ENCODE measurements at places on chromosomes 1 and 21.

DNA sequence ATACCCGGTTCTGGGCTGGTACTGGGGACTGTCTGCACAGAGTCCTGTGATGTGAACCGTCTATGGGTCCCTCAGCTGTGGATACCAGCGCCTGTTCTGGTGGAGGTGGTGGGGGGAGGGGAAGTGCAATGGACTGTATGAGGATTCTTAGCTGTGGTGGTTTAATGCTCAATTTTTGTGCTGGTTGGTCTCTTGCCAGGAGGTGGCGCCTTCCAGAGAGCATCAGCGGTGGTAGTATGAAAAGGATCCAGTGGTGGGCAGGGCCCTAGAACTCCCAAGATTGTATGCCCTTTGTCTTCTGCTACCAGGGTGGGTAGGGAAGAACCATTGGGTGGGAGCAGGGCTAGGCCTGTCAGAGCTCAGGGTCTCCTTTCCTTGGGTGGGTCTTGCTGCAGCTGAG, 89.4 kb upstream of the B3GALT2 start:
- no peak overlapping the region for H3K4me3 ChIP-seq
- peaks cover 11% of the 10 kb centered on the region for H3K4me1 ChIP-seq
- peaks cover 44% of the 10 kb centered on the region for H3K36me3 ChIP-seq
- no peak overlapping the region for H3K27ac ChIP-seq

- peak; percentile 75 for DNase-seq
- peak overlapping the region; percentile 78 for H3K4me3 ChIP-seq
- H3K27ac ChIP-seq = no peak overlapping the region
- no peaks in the 10 kb centered on the region for H3K36me3 ChIP-seq
- peaks cover 9% of the 10 kb centered on the region for H3K4me1 ChIP-seq
Measured at GRCh38 chr1:227788271-227789083, 27.0 kb upstream of the PRSS38 start.

DNA sequence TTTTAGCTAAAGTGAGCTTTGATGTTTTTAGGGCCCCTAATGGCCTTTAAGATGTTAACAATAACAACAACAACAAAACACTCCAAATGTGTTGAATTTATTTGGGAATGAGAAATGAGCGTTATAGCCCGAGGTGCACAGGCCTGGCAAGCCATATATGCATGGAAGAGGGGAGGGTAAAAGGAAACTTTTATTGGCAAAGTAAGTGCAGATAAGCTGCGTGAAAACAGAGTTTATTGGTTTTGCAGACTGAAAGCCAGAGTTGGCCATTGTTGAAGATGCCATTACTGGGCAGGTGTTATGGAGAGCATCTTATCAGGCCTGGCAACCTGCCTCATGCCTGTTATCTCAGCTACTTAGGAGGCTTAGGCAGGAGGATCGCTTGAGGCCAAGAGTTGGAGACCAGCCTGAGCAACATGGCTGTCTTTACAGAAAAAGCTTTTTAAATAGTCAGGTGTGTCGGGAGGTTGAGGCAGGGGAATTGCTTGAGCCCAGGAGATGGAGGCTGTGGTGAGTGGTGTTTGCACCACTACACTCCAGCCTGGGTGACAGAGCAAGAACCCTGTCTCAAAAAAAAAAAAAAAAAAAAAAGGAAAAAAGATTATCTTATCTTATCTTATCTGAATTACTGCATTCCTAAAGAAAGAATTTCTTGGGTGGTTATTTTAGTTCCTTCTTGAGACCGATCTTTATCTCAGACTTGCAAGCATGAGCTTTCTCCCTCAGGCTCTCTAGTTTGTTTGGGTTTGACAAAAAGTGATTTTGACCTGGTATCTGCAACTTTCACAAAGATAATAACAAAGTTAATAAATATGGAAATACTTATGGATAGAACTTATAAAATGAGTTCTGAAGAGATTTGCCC, 1.7 kb downstream of the PATJ start:
- peaks cover 13% of the 10 kb centered on the region for H3K4me1 ChIP-seq
- no peak overlapping the region for H3K27ac ChIP-seq
- no peaks in the 10 kb centered on the region for H3K27me3 ChIP-seq

DNA sequence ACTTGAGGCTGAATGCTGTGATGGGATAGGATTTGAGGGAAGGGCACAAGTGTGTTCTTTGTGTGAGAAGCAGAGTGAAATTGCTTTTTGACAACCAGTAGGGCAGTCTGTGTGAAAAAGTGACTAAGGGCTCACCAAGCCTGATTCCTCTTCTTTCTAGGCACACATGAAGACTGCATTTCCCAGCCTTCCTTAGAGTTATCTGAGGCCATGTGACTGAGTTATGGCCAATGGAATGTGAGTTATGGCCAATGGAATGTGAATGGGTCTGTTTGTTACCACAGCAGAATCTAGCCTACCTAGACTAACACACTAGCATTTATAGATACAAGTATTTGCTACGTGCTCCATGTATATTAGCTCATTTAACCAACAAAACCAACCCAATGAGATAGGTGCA, 35.3 kb upstream of the DIRAS3 start:
- H3K4me1 ChIP-seq = no peaks in the 10 kb centered on the region
- DNase-seq = no peak
- H3K27ac ChIP-seq = no peak overlapping the region
- no peaks in the 10 kb centered on the region for H3K36me3 ChIP-seq
- no peak overlapping the region for H3K4me3 ChIP-seq
- H3K27me3 ChIP-seq = no peaks in the 10 kb centered on the region

DNA sequence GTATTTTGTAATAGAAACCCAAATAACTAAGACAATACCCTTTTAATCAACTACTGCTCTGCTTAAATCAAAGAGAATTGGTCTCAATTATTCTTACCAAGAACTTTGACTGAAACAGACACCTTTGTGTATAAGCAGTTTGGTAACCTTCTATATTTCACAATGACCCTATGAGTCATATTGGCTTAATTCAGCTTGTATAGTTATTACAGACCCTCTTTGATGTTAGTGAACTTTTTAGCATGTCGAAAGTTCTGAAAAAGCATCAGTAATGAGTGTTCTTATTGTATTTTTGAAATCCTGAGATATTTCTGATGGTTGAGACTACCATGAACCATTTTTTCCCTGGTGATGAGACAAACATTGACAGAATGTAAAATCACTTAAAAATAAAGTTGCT, 43.3 kb upstream of the RABGAP1L start:
- H3K4me1 ChIP-seq = peaks cover 5% of the 10 kb centered on the region
- peaks cover 12% of the 10 kb centered on the region for H3K27me3 ChIP-seq
- no peaks in the 10 kb centered on the region for H3K36me3 ChIP-seq
- H3K4me3 ChIP-seq = no peak overlapping the region
- H3K27ac ChIP-seq = no peak overlapping the region

DNA sequence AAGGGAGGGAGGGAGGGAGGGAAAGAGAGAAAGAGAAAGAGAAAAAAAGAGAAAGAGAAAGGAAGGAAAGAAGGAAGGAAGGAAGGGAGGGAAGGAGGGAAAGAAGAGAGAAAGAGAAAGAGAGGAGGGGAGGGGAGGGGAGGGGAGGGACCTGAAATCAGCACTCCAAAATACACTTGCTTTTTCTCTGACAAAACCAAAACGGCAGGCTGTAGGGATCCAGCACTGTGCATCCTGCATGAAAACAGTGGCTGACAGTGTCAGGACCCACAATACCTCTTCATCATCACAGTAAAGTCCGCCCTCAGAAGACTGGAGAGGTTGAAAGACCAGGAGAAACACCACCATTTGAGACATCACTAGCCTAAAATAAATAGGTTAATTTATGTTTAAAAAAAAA, 156.0 kb upstream of the SOD1 start:
- no peaks in the 10 kb centered on the region for H3K27me3 ChIP-seq
- no peak for DNase-seq
- H3K4me3 ChIP-seq = no peak overlapping the region
- H3K4me1 ChIP-seq = peaks cover 6% of the 10 kb centered on the region
- H3K27ac ChIP-seq = no peak overlapping the region

DNA sequence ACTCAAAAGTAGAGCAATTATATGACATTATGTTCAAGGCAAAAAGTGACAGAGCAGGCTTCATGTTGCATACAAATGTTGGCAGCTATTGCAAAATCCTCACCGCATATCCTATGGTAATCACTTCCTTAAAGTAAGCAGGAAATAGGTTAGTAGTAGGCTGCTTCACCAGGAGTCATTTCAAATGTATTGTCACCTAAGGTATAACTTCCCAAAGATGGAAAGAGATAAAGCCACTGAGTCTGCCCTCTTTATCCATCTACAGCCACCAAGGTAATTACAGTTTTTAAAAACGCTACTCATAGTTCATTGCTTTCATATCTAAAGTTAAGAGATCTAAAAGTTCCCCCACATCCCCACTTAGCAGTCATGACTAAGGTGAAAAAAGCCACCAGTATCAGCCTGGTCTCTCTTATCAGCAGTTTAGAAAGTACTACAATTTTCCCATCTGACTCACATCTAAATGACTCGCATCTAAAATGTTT, 31.6 kb upstream of the UBE2U start:
- H3K4me3 ChIP-seq = no peak overlapping the region
- peaks cover 32% of the 10 kb centered on the region for H3K27me3 ChIP-seq
- DNase-seq = no peak
- H3K27ac ChIP-seq = no peak overlapping the region
- no peaks in the 10 kb centered on the region for H3K4me1 ChIP-seq
- H3K36me3 ChIP-seq = no peaks in the 10 kb centered on the region

GRCh38 chr1:59046134-59046533, 250.8 kb upstream of the FGGY start:
- peaks cover 64% of the 10 kb centered on the region for H3K4me1 ChIP-seq
- no peak for DNase-seq
- peak overlapping the region; percentile 76 for H3K4me3 ChIP-seq
- H3K27me3 ChIP-seq = no peaks in the 10 kb centered on the region
- peaks cover 9% of the 10 kb centered on the region for H3K36me3 ChIP-seq
- H3K27ac ChIP-seq = peak overlapping the region; percentile 82

GRCh38 chr1:119655154-119655553, 7.1 kb upstream of the ZNF697 start:
- H3K36me3 ChIP-seq = no peaks in the 10 kb centered on the region
- H3K4me3 ChIP-seq = no peak overlapping the region
- H3K4me1 ChIP-seq = no peaks in the 10 kb centered on the region

GRCh38 chr1:161128591-161129420, 3.7 kb downstream of the DEDD start:
- no peak overlapping the region for H3K27ac ChIP-seq
- H3K4me3 ChIP-seq = no peak overlapping the region
- no peak for DNase-seq
- no peaks in the 10 kb centered on the region for H3K27me3 ChIP-seq

GRCh38 chr1:12052008-12052573, 11.0 kb upstream of the TNFRSF8 start:
- peaks cover 38% of the 10 kb centered on the region for H3K4me1 ChIP-seq
- no peaks in the 10 kb centered on the region for H3K36me3 ChIP-seq
- DNase-seq = peak; percentile 85
- peak overlapping the region; percentile 54 for H3K27ac ChIP-seq
- H3K27me3 ChIP-seq = no peaks in the 10 kb centered on the region

DNA sequence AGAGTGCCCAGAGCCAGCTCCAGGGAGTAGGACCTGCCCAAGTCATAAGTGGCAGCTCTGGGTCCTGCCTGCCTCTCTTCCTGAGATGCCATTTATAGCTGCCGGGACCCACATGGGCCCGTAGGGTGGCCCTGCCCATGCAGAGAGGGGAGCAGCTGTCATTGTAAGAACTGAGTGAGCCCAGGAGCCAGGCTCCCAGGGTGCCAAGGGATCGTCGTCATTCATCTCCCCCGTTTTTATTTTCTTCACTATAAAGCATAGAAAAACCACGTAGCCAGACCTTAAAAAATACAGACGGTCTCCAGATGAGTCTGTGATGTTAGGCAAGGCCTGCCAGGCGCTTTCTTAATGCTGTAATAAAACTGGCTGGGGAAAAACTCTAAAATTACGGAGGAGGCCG, 90.7 kb downstream of the IGSF21 start:
- peaks cover 32% of the 10 kb centered on the region for H3K27me3 ChIP-seq
- H3K4me3 ChIP-seq = no peak overlapping the region
- no peak for DNase-seq
- H3K4me1 ChIP-seq = no peaks in the 10 kb centered on the region
- no peak overlapping the region for H3K27ac ChIP-seq

- no peak for DNase-seq
- H3K4me1 ChIP-seq = peaks cover 68% of the 10 kb centered on the region
- H3K27ac ChIP-seq = peak overlapping the region; percentile 99
- no peaks in the 10 kb centered on the region for H3K27me3 ChIP-seq
- H3K36me3 ChIP-seq = peaks cover 12% of the 10 kb centered on the region
Measured at GRCh38 chr1:40383488-40384412, 10.2 kb downstream of the SMAP2 start.

- no peaks in the 10 kb centered on the region for H3K36me3 ChIP-seq
- no peak for DNase-seq
- H3K4me3 ChIP-seq = no peak overlapping the region
- no peaks in the 10 kb centered on the region for H3K4me1 ChIP-seq
Measured at GRCh38 chr1:200233393-200233792, 176.4 kb downstream of the ZNF281 start.

DNA sequence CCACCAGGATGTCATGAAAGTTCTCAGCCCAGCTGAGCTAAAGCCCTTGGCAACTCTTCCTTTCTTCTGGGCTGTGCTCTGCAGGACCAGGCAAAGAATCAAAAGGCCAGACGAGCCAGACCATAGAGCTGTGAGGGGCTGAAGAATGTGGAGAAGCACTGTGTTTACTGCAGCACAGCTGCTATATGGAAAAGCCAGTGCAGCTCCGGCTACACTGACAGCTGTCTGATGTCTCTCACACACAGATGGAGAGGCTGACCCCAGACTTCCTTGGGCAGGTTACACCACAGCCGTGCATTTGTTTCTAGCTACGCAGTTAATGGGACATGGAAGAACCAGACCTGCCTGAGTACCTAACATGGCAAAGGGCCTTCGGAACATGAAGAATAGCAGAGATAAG, 40.3 kb downstream of the CD247 start:
- no peak for DNase-seq
- H3K4me3 ChIP-seq = peak overlapping the region; percentile 83
- H3K27ac ChIP-seq = peak overlapping the region; percentile 96
- H3K27me3 ChIP-seq = no peaks in the 10 kb centered on the region
- peaks cover 90% of the 10 kb centered on the region for H3K4me1 ChIP-seq
- H3K36me3 ChIP-seq = peaks cover 30% of the 10 kb centered on the region

DNA sequence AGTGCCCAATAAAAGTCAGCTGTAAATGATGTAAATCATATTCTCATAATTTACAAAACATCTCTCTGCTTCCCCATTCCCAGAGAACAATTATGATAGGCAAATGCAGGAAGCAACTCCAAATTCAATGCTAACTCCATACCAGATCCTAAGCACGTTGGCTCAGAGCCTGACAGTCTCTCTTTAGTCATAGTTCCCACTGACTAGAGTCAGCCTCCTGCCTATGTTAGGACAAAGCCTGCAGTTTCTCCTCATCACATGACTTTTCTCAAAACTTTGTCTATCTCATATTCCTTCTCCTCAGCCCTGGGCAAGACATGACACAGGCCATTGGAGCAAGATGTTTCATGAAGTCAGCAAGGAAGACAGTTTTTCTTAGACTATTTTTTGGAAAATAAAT, 101.5 kb upstream of the COL24A1 start:
- H3K27me3 ChIP-seq = no peaks in the 10 kb centered on the region
- DNase-seq = no peak
- H3K4me3 ChIP-seq = no peak overlapping the region
- H3K4me1 ChIP-seq = no peaks in the 10 kb centered on the region
